ENCODE measurements at places on chromosomes 1 and 21.

- no peak for DNase-seq
These were observed 20.4 kb upstream of the C1orf105 start for GRCh38 chr1:172399756-172400721.

DNA sequence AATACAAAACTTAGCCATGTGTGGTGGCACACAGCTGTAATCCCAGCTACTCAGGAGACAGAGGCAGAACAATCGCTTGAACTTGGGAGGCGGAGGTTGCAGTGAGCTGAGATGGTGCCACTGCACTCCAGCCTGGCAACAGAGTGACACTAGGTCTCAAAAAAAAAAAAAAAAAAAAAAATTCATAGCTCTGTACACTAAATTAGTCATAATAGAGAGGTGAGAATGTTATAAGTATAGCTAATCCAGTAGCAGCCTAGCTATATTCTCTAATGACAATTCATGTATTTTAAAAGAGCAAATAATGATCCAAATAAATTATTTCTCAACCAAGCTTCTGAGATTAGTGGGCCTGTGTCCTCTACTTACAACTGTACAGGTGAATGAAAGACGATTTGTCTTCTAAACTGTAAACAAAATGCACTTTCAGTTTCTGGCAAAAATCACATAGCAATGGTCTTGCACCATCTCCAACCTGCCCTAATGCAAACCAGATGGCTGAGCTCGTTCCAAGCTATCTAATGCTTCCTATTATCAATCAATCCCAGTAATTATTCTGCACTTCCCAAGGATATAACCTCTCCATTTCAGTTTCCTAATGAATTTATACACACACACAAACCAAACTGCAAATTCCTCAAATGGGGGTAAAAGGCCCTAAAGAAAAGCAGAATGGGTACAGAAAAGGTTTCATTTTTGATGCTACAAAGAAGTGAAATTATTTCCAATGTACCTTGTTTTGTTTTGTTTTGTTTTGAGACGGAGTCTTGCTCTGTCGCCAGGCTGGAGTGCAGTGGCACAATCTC lies 56.5 kb downstream of the GATAD2B start:
- no peak for DNase-seq

- DNase-seq, result no peak
These were observed 835 bp downstream of the C1orf52 start for GRCh38 chr1:85258536-85259117.

- DNase-seq, result no peak
These were observed 182.8 kb downstream of the EIF4G3 start for GRCh38 chr1:20993716-20994575.

Measured in occipital lobe (tissue), 3 donors.